ENCODE measurements at places on chromosomes 12 and 14.

- no peak for DNase-seq
Observed at GRCh38 chr14:99427632-99428300, 52.9 kb downstream of the SETD3 start.

- no peak for DNase-seq
Observed at GRCh38 chr14:29643433-29644211, 284.0 kb downstream of the PRKD1 start.

DNA sequence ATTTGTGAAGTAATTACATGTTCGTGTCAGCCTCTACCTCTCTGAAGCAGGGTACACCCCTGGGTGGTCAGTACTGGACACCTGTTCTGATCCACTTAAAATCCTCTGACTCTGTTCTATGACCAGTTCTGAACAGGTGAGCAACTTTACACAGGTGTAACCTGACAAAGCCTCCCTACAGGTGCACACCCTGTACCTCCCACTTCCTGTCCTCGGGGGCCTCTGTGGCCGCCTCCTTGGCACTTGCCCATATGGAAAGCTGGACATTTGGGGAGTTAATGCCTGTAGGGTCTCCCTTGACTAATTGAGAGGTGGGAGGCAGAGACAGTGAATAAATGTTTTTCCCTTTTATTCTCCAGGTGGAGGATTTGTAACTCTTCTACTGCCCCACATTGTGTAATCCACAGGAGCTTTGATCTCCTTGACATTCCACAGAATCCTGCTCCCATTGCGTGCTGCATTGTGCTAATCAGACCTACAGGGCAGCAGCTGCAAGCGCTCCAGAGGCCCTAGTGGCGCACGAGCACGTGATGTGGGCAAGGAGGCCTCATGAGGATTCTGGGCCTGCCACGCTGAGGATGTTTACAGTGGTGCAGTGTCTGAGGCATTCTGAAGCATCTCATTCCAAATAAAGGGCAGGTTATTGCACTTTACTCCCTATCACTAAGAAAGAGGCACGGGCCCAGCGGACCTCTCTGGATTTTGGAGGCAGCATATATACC lies 45.8 kb upstream of the BATF start:
- DNase-seq, result no peak

DNA sequence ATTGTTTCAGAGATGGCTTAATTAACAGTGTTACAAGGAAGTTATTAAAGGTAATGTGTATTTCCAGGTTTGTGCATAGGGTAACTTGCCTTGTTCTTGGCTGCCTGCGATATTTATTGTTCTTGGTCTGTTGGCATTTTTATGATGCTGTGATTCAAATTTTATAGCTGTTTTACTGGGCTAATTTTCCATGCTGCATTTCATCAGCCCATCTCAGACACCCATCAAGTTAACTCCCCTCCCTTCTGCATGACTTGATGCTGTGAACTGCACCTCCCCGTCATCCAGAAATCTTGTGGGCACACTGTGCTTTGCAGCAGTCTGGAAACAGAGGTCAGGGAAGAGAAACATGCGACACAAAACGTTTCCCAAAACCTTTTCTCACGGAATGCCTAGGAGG lies 1049.2 kb downstream of the AACS start:
- no peak for DNase-seq

DNA sequence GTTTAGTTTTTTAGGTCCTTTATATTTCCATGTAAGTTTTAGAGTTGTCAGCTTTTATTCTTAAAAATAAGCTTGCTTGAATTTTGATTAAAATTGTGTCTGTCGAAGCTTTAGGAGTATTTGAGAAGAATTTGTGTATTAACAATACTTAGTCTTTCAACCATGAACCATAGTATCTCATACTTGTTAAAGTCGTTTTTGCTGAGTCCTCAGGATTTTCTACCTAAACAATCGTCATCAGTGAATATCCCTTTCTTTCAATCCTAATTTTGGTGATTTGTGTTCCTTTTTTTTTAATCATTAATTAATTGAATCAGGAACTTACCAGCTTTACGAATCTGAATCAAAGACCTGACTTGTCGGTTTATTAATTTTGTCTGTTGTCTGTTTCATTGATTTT lies 18.2 kb downstream of the CAND1 start:
- DNase-seq, result no peak

DNA sequence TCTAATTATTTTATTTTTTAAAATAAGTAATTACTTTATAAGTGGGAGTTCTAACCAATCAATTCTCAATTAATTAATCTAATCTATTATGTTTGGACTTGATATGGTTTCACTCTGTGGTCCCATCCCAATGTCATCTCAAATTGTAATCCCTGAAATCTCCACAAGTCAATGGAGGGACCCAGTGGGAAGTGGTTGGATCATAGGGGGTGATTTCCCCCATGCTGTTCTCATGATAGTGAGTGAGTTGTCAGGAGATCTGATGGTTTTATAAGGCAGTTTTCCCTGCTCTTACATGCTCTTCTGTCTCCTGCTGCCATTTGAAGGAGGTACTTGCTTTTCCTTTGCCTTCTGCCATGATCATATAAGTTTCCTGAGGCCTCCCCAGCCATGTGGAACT lies 836.1 kb downstream of the GALC start:
- DNase-seq, result no peak

GRCh38 chr12:76790564-76791552 lies 26.9 kb downstream of the ZDHHC17 start:
- peak; percentile 75 for DNase-seq

DNA sequence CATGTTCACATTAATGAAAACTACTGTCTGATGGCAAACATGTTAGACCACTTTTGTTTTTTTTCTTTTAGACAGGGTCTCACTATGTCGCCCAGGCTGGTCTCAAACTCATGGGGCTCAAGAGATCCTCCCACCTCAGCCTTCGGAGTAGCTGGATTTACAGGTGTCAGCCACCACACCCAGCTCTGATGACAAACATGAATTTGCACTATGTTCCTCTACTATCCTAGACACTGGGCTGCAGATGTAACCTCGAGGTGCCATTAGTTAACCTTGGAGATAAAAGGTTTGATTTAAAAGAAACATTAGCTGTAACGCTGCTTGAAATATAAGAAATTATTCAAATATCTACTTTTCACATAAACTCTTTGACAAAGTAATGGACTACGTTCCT lies 8.1 kb downstream of the VPS37B start:
- no peak for DNase-seq

GRCh38 chr12:81958406-81958805 lies 199.3 kb upstream of the PPFIA2 start:
- DNase-seq, result no peak

- DNase-seq, result no peak
Observed at GRCh38 chr12:495466-495865, 35.7 kb downstream of the B4GALNT3 start.

- no peak for DNase-seq
Observed at GRCh38 chr12:69648476-69648875, 37.8 kb upstream of the LRRC10 start.

DNA sequence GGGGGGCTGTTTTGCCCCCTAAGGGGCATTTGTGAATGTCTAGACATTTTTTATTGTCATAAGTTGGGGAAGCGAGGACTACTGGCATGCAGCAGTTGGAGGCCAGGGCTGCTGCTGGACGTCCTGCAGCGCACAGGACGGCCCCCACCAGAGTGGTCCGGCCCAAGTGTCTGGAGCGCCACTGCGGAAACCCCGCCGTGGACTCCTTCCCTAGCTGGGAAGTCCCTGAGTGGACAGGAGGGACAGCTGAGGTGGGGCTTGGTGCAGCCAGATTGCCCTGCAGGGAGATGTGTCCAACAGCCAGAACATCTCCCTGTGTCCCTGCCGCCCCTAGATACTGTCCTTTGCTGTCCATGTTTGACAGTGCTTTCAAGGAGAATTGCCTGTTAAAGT lies 5.5 kb downstream of the CKB start:
- no peak for DNase-seq

- DNase-seq, result no peak
Observed at GRCh38 chr14:90837355-90837754, 21.1 kb upstream of the TTC7B start.

DNA sequence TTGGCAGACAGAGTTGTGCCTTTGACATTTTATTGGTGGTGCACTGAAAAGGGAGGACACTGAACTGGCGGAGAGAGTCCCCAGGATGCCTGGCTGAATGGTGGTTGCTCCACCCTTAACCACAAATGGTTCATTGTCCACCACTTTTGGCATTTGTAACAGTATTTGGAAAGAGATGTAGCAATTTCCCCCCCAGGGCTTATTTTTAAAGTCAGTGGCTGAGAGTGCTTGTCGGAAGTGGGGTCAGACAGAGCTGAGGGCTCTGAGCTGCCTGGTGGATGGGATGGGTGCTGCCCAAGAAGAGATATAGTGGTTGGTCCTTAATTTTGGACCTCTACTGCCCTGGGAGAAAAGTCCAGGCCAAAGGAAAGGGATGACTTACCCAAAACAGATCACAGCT lies 31.5 kb upstream of the FGF6 start:
- DNase-seq, result no peak

- DNase-seq, result no peak
Observed at GRCh38 chr12:112924986-112925385, 13.3 kb upstream of the OAS3 start.

DNA sequence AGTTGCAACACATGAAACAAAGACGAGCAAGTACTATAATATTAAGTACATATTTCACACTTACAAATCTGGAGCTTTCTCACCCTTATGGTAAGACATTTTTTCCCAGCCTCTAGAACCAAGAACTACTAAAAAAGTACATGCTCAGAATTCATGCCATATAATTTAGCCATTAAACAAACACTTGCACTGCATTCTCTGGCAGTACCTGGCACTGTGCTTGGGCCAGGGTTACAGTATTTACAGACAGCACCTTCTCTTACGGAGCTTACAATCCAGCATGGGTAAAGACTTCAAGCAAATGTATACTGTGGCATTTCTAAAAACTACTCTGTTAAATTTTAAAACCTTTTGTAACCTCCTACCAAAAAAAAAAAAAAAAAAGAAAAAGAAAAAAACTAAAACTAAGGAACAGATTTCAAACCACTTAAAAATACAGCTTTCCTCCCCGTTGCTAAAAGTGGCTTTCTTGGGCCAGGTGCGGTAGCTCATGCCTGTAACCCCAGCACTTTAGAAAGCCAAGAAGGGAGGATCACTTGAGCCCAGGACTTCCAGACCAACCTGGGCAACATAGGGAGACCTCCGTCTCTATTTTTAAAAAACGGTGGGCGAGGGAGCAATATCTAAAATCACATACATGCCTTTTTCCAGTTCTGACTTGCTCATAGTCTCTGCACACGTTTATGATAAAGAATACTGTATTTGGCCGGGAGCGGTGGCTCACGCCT lies 956 bp downstream of the GNPTAB start:
- no peak for DNase-seq

GRCh38 chr12:10634427-10634826 lies 21.0 kb upstream of the MAGOHB start:
- DNase-seq, result no peak

- no peak for DNase-seq
Observed at GRCh38 chr12:58425481-58426392, 484.4 kb downstream of the ATP23 start.

DNA sequence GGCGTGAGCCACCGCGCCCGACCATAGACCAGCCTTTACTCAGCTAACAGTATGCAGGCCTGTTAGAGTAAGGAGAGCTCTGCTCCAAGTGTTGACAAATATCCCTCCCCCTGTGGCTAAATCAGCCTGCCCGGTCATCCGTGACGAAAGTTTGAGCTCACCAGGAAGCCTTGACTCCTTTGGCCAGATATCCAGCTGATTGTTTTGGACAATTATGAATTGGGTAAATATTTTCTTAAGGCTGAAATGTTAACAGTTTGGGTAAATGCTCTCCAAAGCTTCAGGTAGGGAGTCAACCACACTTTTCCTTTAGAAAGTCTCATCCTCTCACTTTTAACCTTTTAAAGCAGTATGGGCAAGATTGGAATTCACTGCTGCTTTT lies 157.9 kb downstream of the PAWR start:
- no peak for DNase-seq

- DNase-seq, result peak; percentile 39
Observed at GRCh38 chr12:46342562-46343033, 30.0 kb downstream of the SLC38A2 start.

- peak; percentile 73 for DNase-seq
Observed at GRCh38 chr12:8033153-8034044, 883 bp downstream of the FOXJ2 start.

DNA sequence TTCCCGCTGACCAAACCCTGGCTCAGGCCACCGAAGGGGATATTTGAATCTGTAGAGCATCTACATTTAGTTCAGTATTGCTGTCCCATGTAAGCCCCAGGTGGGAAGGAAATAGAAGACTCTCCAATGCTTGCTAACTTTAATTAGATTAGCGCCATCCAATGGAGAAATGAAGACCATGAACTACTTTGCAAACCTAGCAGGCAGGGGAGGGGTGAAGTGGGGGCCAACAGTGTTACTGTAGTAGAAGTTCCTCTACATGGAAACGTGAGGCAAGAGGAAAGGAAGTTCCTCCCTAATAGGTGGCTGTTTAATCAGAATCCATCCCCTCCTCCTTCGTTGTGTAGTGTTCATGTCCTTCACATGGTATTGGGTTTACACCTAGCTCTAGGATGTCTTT lies 9.3 kb upstream of the DENND5B start:
- DNase-seq, result no peak

DNA sequence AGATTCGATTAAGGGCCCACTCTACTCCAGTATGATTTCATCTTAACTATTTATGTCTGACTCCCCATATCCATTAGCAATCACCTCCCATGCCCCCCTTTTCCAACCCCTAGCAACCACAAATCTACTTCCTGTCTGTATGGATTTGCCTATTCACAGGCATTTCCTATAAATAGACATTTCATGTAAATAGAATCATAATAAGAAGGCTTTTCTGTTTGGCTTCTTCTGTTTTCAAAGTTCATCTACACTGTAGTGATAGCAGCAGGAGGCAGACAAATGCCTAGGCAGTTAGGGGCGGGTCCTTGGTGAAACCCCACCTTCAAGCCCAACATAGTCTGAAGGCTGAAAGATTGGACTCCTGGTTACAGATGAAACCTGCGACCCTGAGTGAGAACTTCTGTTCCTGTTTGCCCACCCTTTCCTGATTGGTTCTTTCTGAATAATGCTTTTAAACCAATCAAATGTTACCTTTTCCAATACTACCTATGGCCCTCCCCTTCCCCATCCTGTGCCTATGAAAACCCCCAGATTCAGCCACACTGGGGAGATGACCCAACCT lies 62.1 kb upstream of the HECTD1 start:
- DNase-seq, result no peak

DNA sequence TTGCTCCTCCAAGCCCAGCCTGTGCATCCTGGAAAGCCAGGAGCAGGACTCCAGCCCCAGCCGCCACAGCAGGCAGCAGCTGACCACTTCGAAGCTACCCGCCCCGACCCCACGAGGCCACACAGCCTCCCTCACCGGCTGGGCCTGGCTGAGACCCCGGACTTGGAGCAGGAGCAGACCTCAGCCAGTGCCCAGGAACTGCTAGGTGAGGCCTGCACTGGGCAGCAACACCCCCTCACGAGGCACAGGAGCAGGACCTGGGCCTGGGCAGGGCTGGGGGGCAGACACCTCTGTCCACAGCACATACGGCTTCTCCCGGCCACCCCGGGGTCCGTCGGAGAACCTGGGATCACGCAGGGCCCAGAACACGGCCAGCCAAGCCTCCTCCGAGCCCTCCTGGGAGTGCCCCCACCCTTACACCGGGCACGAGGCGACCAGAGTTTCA lies 137.4 kb upstream of the C14orf180 start:
- DNase-seq, result no peak

- no peak for DNase-seq
Observed at GRCh38 chr12:33763331-33763730, 259.0 kb upstream of the ALG10 start.

GRCh38 chr12:93521225-93522080 lies 51.0 kb upstream of the SOCS2 start:
- DNase-seq, result no peak

Data from hematopoietic multipotent progenitor cell treated with erythropoietin and hydrocortisone succinate and interleukin-3 and kit ligand, for 15 days (in vitro differentiated cells).